ENCODE measurements at places on chromosomes 3 and 15.

GRCh38 chr3:50652709-50653108, 22.0 kb upstream of the DOCK3 start:
- DNase-seq: no peak

DNA sequence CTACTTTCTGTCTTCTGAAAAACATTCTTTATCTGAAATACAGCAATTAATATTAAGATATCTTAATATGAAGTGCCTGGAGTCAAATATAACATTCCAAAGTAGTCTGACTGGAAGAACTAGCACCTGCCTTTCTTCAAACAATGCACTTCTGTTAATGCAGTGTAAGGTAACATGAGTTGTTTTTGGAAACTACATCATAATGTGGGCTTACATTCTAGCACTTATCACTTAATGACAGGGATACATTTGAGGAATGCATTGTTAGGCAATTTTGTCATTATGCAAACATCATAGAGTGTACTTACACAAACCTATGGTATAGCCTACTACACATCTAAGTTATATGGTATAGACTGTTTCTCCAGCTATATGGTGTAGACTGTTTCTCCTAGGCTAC, 49.2 kb downstream of the SLC15A2 start:
- DNase-seq: no peak

- DNase-seq: no peak
These were observed 129.0 kb downstream of the SERPINI1 start for GRCh38 chr3:167864552-167864874.

DNA sequence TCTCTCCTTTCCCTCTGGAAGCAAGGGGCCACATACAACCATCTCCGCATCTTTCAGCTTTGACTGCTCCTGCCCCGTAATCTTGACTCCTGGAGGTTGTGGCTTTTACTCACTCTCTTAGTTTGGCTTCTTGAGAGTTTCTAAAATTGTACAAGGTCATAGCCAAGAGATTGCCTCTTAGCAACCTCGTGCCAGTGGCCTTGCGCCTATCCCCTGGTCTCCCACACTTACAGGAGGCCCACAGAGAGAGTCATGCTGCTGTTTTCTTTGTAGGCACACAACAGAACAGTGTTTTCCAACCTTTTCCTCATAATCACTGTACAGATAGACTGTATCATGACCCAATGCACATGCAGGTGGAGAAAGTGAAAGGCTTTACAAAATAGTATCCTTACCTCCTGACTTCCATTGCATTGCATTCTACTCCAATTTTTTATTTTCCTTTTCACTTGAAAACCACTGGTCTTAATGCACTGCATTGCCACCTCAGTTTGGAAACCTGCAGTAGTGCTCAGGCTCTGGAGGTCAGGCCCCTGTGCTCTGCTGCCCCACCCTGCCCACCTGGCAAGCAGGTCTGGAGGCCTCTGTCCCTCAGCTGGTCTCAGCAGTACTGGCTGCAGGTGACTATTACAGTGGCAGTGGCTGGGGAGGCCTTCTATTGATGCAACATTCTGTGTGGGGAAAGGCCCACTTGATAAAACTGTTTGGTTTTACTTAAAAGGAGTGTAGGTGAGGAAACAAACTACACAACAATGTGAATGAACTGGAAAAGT, 156.2 kb downstream of the DNAJB8 start:
- no peak for DNase-seq

Measured in frontal cortex (tissue), 4 donors.